ENCODE measurements at places on chromosomes 3 and 15.
A peak's percentile ranks its signal among the peaks of the same experiment; 100 is the strongest.

GRCh38 chr3:77204788-77205187 lies 164.9 kb downstream of the ROBO2 start:
- DNase-seq: no peak

- DNase-seq: no peak
Observed at GRCh38 chr15:101170568-101171350, 81.1 kb downstream of the CHSY1 start.

DNA sequence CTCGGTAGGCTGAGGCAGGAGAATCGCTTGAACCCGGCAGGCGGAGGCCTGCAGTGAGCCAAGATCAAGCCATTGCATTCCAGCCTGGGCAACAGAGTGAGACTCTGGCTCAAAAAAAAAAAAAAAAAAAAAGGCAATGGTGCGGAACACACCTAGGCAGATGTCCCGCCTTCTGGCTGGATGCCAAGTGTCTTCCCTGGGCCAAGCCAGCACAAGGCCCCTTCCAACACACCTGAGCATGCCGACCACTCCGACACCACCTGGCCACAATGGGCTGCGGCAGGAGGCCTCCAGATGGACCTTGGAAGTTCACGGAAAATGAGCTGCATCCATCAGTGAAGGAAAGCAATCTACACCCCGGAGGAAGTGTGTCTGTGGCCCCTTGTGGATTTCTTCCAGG lies 19.0 kb downstream of the NUP210 start:
- no peak for DNase-seq

DNA sequence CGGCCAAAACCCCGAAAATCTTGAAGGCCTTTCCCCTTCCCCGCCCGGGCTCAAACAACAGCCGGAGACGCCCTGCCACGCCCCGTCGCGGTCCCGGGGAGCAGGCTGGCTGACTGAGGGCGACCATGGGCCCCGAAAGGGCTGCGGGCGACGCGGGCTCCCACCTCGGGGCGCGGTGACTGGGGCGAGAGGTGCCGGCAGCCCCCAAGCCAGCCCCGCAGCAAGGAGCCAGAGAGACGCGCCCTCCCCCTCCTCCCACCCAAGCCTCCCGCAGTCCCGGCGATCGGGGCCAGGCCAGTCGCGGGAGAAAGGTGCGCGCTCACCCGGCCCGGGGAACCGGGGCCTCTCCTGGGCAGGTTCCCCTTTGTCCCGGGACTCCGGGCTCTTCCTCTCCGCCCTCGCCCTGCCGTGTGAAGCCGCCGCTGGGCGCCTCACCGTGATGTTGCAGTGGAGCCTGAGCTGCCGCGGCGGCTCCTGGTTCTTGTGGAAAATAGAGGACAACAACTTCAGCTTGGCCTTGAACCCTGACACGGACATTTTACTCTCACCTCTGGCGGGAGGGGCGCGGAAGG lies 30.6 kb upstream of the ZSCAN2 start:
- peak; percentile 84 for DNase-seq

DNA sequence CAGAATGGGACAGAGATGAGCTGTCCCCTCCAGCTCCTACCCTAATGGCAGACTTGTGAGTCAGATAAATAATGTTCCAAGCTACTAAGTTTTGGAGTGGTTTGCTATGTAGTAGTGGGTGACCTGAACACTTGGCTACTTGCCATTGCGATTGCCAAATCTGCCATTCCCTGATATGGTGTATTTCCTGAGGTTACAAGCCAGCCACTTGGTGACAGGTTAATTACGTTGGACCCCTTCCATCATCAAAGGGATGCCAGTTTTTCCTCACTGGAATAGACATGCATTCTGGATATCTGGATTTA lies 33.6 kb downstream of the MORF4L1 start:
- no peak for DNase-seq

DNA sequence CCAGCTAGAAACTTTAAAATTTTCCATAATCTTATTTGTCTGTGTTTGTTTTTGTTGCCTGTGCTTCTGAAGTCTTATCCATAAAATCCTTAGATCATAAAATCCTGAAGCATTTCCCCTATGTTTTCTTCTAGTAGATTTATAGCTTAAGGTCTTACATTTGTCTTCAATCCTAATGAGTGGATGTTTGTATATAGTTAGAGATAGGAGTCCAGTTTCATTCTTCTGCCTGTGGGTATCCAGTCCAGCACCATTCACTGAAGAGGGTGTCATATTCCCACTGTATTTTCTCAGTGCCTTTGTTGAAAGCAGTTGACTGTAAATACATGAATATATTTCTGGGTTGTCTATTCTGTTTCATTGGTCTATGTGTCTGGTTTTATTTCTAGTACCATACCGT lies 44.8 kb upstream of the SPSB4 start:
- DNase-seq: no peak

- no peak for DNase-seq
Observed at GRCh38 chr3:3853544-3853943, 54.3 kb downstream of the LRRN1 start.

DNA sequence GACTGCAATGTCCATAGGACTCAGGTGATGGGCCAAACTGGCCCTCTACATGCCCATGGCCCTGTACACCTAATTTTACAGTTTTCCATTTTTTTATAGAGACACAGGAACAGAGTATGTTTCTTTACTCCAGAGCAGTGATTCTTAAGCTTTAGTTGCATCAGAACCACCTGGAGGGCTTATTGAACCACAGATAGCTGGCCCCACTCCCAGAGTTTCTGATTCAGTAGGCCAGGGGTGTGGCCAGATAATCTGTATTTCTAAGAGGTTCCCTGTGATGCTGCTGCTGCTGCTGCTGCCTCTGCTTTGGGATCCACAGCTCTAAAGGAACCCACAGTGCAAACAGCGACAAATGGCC lies 5.1 kb downstream of the RBP1 start:
- no peak for DNase-seq

DNA sequence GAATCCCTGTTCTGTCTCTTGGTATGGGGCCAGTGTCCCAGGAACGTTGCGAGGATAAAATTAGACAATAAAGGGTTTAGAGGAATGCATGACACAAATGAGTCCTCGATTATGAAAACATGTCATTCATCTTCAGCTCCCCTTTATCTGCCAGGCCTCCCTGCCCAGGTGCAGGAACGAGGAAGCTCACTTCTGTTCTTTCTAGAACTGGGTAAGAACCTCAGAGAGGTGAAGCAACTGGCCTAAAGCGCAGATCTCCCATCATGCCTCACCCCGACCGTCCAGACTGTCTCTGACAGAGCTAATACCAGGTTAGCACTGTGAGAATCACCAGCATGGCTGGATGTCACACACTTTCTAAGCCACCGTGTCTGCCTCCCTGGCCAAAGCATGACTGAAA lies 1.5 kb upstream of the ITIH1 start:
- DNase-seq: peak; percentile 39

GRCh38 chr15:51782357-51782896 lies 31.0 kb downstream of the TMOD2 start:
- DNase-seq: no peak

GRCh38 chr3:14391033-14391432 lies 11.4 kb upstream of the SLC6A6 start:
- no peak for DNase-seq

DNA sequence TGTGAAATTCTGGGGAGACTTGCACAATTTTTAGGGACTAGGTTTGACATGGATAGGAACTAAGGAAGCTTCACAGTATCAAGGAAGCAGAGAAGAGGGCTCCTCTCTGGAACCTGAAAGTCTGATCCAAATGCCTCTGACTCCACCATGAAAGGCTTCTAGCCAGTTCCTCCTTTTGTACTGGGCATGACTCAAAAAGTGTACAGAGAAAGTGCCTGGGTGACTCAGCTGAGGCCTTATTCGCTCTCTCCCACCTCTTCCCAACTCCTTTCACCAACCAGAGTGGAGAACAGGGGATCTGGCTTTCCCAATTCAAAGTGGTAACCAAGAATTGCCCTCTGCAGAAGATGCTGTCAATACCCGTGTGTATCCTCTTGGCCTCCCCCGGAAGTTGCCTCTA lies 342.9 kb upstream of the PROK2 start:
- DNase-seq: no peak

- no peak for DNase-seq
Observed at GRCh38 chr15:45572617-45573016, 14.6 kb upstream of the BLOC1S6 start.

DNA sequence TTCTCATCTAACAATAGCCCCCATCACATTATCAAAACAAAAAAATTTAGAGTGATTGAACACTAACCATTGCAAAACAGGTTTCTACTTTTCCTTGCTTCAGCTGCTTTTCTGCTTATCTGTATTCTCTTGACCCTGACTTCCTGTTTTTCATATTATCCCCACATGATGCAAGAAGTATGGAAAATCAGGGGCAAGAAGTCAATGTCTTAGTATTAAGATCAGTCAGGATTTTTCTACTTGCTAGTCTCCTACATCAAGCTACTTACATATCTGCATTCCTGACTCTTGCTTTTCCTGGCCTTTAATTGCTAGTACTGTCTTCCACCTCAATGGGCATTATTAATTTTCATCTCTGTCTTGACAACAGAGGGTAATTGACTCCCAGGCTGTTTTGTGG lies 300.2 kb downstream of the OTOL1 start:
- DNase-seq: no peak

- no peak for DNase-seq
Observed at GRCh38 chr3:183386651-183387050, 41.8 kb downstream of the MCF2L2 start.

- DNase-seq: no peak
Observed at GRCh38 chr3:126706631-126707030, 2.6 kb downstream of the CHCHD6 start.

- DNase-seq: no peak
Observed at GRCh38 chr15:84826369-84826823, 9.2 kb downstream of the ALPK3 start.

GRCh38 chr3:53221827-53222182 lies 34.0 kb downstream of the TKT start:
- no peak for DNase-seq

DNA sequence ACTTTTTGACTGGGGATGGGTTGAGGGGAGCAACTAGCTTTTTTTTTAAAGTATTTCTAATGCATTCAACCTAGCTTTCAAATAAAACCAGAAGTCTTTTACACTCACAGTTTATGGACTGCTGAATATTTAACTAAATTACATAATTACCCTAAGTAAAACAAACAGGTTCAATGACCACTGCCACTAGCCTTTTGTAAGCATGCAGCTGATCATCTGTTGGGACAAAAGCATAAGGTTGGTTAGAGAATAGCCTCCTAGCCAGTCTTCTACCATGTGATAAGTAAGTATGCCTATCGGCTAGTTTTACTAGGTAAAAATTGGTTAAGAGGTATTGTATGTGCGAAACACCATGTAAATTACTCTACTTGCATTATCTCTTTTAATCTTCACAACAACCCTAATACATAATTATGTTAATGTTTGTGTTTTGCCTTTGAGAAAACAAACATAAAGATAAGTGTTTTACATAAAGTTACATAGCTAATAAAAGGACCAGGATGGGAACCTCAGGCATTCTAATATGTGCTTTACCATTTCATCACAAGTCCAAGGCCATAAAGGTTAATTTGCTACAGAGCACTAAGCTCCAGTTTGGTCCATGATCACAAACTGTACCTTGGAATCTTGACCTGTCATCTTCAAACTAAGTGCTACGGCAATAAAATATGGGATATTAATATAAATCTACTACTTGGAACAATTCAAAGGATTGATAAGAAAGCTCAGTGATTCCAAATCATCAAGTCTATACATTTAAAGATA lies 13.2 kb downstream of the PFN2 start:
- no peak for DNase-seq

GRCh38 chr15:98866511-98866910 lies 141.1 kb downstream of the PGPEP1L start:
- no peak for DNase-seq

DNA sequence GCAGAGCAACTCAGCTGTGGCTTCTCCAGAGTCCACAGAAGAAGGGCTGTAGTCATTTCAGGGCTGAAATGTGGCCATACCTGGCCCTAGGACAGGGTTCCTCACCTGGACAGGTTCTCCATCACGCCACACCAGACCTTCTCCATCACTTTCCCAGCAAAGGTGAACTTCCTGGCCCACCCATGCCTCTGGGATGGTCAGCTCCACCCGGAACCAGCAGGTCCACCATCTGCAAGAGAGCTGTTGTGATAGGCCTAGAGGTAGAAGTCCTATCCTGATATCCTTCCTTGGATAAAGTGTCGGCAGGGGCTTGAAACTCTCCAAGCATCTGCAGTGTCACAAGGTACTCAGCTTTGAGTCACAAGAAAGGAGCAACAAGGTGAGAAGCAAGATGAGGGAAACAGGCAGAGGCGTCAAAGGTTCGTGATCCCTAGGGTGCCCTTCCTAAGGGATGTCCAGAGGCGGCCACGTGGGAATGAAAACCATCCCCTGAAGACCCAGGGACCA lies 948 bp downstream of the MAN2C1 start:
- DNase-seq: no peak

DNA sequence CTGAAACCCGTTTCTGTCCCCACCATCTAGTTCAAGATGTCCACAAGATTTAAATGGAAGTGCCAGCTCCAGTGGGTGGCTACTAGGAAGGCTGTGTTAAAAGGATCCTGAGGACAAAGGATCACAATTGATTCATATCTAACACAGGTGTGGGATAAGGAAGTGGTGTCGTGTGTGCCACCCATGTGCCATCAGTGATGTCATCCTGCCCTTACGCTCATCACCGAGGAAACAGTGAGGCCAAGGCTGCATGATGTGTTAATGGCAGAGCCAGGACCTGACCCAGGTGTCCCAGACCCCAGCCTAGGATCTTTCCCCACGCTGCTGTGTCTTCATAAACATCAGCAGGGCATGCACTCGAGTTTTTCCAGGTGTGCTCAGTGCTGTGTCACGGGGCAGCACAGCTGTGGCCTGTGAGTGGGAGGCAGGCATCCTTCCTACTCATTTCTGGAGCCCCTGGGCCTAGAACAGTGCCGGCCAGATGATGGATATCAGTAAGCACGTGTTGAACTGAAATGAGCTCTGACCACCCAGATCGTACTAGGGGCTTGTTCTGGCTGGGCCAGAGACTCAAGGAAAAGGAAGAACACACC lies 10.6 kb upstream of the TGM5 start:
- DNase-seq: no peak

- DNase-seq: no peak
Observed at GRCh38 chr3:37916685-37917084, 55.0 kb downstream of the CTDSPL start.

- no peak for DNase-seq
Observed at GRCh38 chr3:535566-536416, 339.2 kb downstream of the CHL1 start.

DNA sequence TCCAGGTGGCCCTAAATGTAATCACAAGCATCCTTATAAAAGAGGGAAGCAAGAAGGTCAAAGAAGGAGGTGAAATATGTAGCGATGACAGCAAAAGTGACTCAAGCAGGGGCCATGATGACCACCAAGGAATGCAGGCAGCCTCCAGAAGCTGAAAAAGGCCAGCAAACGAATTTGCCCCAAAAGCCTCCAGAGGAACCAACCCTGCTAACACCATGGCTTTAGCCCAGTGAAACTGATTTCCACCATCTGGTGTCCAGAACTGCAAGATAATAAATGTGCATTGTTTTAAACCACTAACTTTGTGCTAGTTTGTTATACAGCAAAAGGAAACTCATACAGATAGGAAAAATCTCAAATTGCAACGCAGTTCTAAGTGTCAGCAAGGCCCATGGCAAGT lies 23.0 kb upstream of the RBSN start:
- no peak for DNase-seq

- DNase-seq: no peak
Observed at GRCh38 chr3:53464424-53464823, 30.0 kb upstream of the CACNA1D start.

GRCh38 chr3:47310391-47310790 lies 27.6 kb downstream of the KLHL18 start:
- no peak for DNase-seq

Measured in cardiac septum (tissue), 1 donor.